Testis (tissue), 5 donors: ENCODE measurements at places on chromosomes 16 and 17. TPM values are rescaled to one million over a fixed set of nuclear protein-coding genes. Genes with fewer than 3 reads are reported as not detected.

Gene GAST
- not detected for total RNA-seq

Gene KCTD19
- 102 TPM for total RNA-seq

Gene KRTAP4-6
- total RNA-seq: not detected

Gene TUBG1
- 209 TPM for total RNA-seq

- no peak overlapping the region for H3K4me3 ChIP-seq
- no peaks in the 10 kb centered on the region for H3K27me3 ChIP-seq
- no peak for DNase-seq
Observed at GRCh38 chr16:84737192-84738011, 37.6 kb downstream of the USP10 start.

DNA sequence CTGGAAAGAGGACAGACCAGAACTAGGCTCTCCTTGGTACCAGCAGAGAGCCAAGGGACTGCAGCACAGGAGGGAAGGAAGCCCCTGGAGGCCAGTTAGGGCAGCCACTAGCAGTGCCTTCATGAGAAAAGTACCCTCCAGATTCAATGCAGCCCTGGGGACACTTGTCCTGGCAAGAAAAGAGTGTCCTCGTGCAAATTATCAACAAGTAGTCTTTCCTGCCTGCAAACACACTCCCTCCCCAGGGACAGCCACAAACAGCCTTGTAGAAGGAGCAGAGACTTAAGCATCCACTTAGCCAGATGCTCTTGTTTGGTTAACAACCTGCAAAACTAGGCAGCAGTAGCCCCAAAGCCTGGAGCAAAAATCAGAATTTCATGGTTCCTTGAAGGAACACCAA, 24.3 kb downstream of the CENPV start:
- H3K4me3 ChIP-seq: no peak overlapping the region
- H3K27ac ChIP-seq: no peak overlapping the region
- DNase-seq: no peak
- no peaks in the 10 kb centered on the region for H3K4me1 ChIP-seq

- H3K36me3 ChIP-seq: no peaks in the 10 kb centered on the region
Observed at GRCh38 chr16:58492066-58492465, 7.9 kb upstream of the NDRG4 start.

DNA sequence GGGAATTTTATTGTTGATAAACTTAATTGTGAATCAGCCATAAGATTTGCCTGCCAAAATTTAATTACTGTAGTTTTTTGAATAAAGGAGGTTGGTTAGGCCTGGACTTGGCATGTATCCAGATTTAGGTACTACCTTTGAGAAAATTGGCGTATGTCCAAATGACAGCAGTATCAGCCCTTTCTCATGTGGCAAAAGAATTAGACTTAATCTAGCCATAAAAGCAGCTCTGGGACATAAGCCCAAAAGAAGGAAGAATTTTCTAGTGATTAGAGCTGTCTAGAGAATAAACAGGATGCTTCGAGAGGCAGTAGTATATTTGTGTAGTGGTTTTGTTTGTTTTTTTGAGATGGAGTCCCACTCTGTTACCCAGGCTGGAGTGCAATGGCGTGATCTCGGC, 27.7 kb downstream of the PPM1E start:
- H3K36me3 ChIP-seq: no peaks in the 10 kb centered on the region
- H3K4me3 ChIP-seq: no peak overlapping the region
- DNase-seq: no peak
- no peak overlapping the region for H3K27ac ChIP-seq
- no peaks in the 10 kb centered on the region for H3K4me1 ChIP-seq

GRCh38 chr17:48460052-48460451, 30.0 kb upstream of the SKAP1 start:
- no peak overlapping the region for H3K27ac ChIP-seq
- no peaks in the 10 kb centered on the region for H3K4me1 ChIP-seq
- H3K36me3 ChIP-seq: no peaks in the 10 kb centered on the region
- H3K4me3 ChIP-seq: no peak overlapping the region
- H3K27me3 ChIP-seq: no peaks in the 10 kb centered on the region
- DNase-seq: no peak

GRCh38 chr17:36136036-36136435, 32.4 kb downstream of the CCL4 start:
- no peaks in the 10 kb centered on the region for H3K36me3 ChIP-seq
- no peak overlapping the region for H3K27ac ChIP-seq
- no peaks in the 10 kb centered on the region for H3K4me1 ChIP-seq
- no peak for DNase-seq
- no peaks in the 10 kb centered on the region for H3K27me3 ChIP-seq

- H3K27me3 ChIP-seq: no peaks in the 10 kb centered on the region
- no peak for DNase-seq
- H3K27ac ChIP-seq: no peak overlapping the region
- no peaks in the 10 kb centered on the region for H3K36me3 ChIP-seq
- no peaks in the 10 kb centered on the region for H3K4me1 ChIP-seq
Observed at GRCh38 chr17:260944-261343, 79.5 kb upstream of the DOC2B start.

DNA sequence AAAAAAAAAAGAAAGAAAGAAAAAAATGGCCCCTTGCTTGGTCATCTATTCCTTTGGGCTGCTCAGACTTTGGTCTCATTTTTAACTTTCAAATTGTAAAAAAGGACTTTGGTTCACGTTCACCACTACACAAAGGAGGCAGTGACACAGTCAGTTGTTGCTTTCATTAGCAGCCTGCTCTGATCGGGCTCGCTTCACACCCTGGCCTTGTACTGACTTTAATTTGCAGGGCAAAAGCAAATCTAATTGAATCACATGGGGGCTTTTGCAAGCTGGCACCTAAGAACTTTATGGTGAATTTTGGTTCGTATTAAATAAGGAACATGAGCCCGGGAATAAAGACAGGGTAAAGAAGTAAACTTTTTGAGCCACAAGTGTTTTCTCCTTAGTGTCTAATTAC, 103.6 kb upstream of the CDH11 start:
- H3K4me1 ChIP-seq: no peaks in the 10 kb centered on the region
- DNase-seq: no peak
- H3K27me3 ChIP-seq: no peaks in the 10 kb centered on the region
- H3K4me3 ChIP-seq: no peak overlapping the region

DNA sequence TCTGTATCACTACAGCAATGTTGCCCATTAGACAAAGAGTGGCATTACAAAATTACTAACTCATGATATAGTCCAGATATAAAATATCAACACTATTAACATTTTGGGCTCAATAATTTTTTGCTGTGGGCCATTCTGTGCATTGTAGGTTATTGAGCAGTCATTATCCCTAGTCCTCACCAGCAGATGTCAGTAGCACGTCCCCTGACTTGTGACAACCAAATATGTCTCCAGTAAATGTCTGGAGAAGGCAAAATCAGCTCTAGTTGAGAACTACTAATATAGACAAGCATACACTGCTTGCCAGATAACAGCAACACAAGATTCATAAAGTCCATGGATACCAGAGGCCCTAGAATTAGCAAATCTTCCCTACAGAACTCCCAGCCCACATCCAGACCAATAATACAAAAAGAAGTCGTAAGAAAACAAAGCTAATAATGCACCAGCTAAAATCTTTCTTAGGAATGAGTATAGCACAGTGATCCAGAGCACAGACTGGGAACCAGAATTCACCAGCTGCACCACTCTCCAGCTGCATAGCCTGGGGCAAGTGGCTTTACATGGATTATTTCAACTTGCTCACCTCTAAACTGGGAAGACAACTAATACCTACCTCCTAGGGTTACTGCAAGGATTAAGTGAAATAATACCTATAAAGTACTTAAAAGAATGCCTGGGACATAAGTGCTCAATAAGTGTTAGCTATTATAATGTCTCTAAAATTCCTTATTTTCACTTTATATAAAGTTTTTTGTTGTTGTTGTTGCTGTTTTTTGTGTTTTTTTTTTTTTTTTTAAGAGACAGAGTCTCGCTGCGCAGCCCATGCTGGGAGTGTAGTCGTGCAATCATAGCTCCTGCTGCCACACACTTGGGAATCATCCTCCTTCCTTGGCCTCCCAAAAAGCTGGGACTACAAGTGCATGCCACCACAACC, 23.7 kb downstream of the HELZ start:
- no peak overlapping the region for H3K27ac ChIP-seq
- no peaks in the 10 kb centered on the region for H3K27me3 ChIP-seq
- H3K36me3 ChIP-seq: no peaks in the 10 kb centered on the region
- peak; percentile 48 for DNase-seq

DNA sequence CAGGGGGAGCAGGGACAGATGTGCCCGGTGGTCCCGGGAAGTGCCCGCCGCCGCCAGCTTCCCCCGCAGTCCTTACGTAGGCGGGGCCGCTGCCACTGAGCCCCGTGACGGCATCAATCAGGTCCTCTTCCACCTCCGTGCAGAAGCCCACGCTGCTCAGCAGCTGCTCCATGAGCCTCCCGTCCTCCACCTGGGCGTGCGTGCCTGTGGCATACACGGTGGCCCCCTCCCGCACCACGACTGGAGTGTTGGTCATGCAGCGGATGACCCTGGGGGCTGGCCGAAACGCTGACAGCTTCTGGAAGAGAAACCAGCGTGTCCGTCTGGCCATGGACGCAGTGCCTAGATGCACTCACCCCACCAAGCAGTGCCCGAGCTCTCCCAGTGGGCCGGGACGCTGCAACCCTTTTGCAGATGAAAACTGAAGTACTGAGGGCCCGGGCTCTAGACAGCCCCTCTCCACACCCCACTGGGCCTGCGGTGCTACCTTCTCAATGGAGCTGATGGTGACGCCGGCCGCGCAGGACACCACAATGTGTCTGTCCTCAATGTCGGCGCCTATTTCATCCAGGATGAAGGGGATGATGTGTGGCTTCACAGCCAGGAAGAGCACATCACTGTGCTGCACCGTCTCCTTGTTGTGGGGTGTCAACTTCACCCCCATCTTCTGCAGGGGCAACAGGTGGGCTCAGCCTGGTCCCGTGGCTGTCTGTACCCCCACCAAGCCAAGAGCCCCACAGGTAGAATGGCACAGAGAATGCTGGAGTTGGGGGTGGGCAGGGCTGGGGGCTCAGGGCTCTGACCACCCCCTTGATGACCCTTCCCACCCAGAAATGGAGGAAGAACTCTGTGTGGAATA, 2.0 kb downstream of the PYCR1 start:
- DNase-seq: no peak
- no peaks in the 10 kb centered on the region for H3K36me3 ChIP-seq
- no peak overlapping the region for H3K4me3 ChIP-seq
- no peak overlapping the region for H3K27ac ChIP-seq
- H3K4me1 ChIP-seq: peaks cover 6% of the 10 kb centered on the region
- no peaks in the 10 kb centered on the region for H3K27me3 ChIP-seq

- H3K27me3 ChIP-seq: no peaks in the 10 kb centered on the region
- no peaks in the 10 kb centered on the region for H3K36me3 ChIP-seq
- no peak overlapping the region for H3K27ac ChIP-seq
- H3K4me3 ChIP-seq: no peak overlapping the region
Observed at GRCh38 chr16:14366974-14367707, 262.9 kb downstream of the PARN start.

DNA sequence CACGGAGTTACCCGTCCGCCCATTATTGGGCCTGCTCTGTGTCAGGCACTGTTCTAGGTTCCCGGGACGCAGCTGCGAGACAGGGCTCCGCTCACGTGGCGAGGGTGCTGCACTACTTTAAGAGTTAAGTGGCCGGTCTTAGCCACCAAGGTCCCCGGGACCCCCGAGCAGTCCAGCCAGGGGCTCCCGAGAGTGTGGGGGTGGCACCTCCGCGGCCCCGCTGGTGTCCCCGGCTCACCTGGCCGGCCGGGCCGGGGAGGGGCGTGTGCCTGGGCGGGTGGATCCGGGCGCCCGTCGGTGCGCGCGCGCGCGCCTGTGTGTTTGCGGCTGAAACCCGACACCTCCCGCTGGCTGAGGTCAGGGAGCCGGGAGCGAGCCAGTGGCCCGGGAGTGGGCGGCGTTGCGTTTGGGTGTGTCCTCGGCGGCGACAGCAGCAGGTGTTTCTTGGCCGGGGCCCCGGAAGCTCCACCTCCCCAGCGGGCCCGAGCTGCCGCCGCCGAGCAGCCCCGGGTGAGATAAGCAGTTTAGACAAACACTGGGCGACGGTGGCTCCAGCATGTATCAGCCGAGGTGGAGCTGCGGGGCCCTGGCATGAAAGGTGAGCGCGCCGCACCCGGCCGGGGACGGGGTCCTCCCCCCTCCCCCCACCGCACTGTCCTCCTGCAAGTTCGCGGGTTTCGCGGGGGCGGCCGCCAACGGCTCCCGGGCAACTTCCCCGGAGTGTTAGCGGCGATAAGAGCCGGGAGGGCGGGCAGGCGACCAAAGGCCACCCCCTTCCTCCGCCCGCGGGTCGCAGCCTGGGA, at the start of gene GSE1:
GSE1 (plus strand) TSS at position 522 of the 803 bp plus-strand sequence; CDS start at position 592, 70 bp downstream.
- H3K27ac ChIP-seq: peak within 1 kb of the TSS; percentile 80
- H3K36me3 ChIP-seq: no peaks in the 10 kb centered on the region
- H3K4me3 ChIP-seq: peak within 1 kb of the TSS; percentile 53
- DNase-seq: peak; percentile 94
- no peaks in the 10 kb centered on the region for H3K27me3 ChIP-seq

GRCh38 chr16:566475-567372, at the start of gene NHLRC4:
TSS of gene NHLRC4 (plus strand) at chr16:567005. CDS start at chr16:568048, 1,043 bp downstream.
- H3K4me3 ChIP-seq: no peak within 1 kb of the TSS
- peak within 1 kb of the TSS; percentile 71 for H3K27ac ChIP-seq
- no peaks in the 10 kb centered on the region for H3K27me3 ChIP-seq
- peaks cover 53% of the 10 kb centered on the region for H3K4me1 ChIP-seq

GRCh38 chr16:30509081-30509765, 17.1 kb downstream of the ZNF768 start:
- no peak overlapping the region for H3K27ac ChIP-seq
- H3K36me3 ChIP-seq: no peaks in the 10 kb centered on the region
- no peaks in the 10 kb centered on the region for H3K4me1 ChIP-seq
- DNase-seq: no peak
- no peak overlapping the region for H3K4me3 ChIP-seq
- H3K27me3 ChIP-seq: no peaks in the 10 kb centered on the region

GRCh38 chr16:57578521-57579360, 36.3 kb downstream of the ADGRG5 start:
- no peaks in the 10 kb centered on the region for H3K4me1 ChIP-seq
- H3K27me3 ChIP-seq: no peaks in the 10 kb centered on the region
- no peak overlapping the region for H3K4me3 ChIP-seq
- H3K36me3 ChIP-seq: no peaks in the 10 kb centered on the region
- H3K27ac ChIP-seq: no peak overlapping the region
- no peak for DNase-seq

GRCh38 chr16:56294579-56294978, 103.3 kb downstream of the GNAO1 start:
- H3K4me1 ChIP-seq: peaks cover 11% of the 10 kb centered on the region
- H3K36me3 ChIP-seq: no peaks in the 10 kb centered on the region
- no peak overlapping the region for H3K27ac ChIP-seq
- no peak overlapping the region for H3K4me3 ChIP-seq

DNA sequence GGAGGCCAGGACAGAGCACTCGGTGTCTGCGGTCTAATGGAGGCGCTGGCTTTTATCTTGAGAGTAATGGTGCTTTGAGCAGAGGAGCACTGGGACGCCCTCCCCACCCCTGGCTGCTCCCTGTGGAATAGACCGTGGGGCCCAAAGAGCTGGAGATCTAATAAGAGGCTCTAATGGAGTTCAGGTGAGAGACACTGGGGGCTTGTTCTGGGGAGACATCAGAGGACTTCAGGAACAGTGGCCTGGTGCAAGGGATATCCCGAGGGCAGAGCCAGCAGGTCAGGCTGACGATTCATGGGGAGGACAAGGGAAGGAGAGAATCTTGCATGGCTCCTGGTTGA, 9.5 kb upstream of the KRT19 start:
- no peak overlapping the region for H3K27ac ChIP-seq
- no peak for DNase-seq
- H3K27me3 ChIP-seq: no peaks in the 10 kb centered on the region
- H3K4me3 ChIP-seq: no peak overlapping the region
- H3K36me3 ChIP-seq: no peaks in the 10 kb centered on the region

- DNase-seq: peak; percentile 26
- H3K4me1 ChIP-seq: peaks cover 38% of the 10 kb centered on the region
- H3K36me3 ChIP-seq: no peaks in the 10 kb centered on the region
- H3K27me3 ChIP-seq: no peaks in the 10 kb centered on the region
- peak overlapping the region; percentile 17 for H3K27ac ChIP-seq
Observed at GRCh38 chr17:68737761-68738443, 136.7 kb upstream of the FAM20A start.
